Glutamatergic neuron (in vitro differentiated cells): ENCODE measurements at places on chromosomes 4 and X. TPM values are rescaled to one million over a fixed set of nuclear protein-coding genes. Genes with fewer than 3 reads are reported as not detected.

DNA sequence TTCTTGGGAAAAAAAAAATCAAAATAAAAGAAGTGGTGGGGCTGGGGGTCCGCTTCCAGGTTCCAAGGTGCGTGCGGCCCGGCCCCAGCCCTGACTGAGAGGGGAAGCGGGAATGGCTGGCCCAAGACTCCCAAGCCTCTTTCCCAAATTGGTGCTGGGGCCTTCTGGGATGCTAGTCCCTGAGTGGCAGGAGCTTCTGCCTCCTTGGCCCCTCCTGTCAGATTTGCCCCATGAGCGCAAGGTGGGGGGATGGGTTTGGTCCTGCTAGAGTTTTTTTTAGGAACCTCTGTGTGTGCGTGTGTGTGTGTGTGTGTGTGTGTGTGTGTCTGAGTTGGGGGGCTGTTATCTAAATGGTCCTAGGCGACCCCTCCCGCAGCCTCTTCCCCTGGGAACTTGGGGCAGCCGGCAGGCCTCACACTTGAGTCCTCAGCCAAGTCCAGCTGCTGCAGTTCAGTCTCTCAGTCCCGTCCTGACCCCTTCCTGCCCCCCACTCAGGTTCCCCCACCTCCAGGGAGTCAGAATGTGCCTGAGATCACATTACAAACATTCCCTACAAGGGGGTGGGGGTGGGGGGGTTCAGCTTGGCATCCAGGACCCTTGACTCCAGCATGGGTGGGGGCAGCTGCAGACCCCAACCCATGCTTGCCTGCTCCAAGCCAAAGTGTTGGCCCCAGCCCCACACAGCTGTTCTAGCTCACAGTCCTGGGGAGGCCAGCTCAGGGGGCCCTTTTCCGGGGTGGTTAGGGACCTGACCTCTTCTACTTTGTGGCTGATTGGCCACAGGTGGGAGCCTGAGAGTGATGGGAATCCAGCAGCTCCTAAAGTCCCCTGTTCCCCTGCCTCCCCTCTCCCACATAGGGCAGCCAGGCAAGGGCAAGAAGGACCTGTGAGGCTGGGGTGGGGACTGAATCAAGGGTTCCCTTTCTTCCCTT, 4.0 kb downstream of the EFNB1 start:
- DNase-seq = no peak

USP26 gene
- total RNA-seq = not detected

- no peak for DNase-seq
Measured at GRCh38 chr4:167581449-167581965, 347.2 kb upstream of the SPOCK3 start.

- no peak for DNase-seq
Measured at GRCh38 chr4:39235696-39236095, 53.4 kb downstream of the WDR19 start.

DNA sequence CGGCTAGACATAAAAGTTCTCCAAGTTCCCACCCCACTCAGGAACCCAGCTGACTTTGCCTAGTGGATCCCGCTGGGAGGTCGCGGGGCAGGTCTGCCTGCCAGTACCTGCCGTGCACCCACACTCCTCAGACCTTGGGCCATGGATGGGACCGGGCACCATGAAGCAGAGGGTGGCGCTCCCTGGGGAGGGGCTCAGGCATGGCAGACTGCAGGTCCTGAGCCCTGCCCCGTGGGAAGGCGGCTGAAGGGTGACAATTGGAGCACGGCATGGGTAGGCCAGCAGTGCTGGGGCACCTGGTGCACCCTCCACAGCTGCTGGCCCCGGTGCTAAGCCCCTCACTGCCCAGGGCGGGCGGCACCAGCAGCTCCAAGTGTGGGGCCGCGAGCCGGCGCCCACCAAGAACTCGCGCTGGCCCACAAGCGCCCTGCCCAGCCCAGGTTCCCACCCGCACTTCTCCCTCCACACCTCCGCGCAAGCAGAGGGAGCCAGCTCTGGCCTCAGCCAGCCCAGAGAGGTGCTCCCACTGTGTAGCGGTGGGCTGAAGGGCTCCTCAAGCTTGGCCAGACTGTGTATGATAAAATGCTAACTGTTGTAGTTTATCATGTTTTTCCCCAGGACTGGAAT, 63.1 kb downstream of the UGT2A2 start:
- DNase-seq = no peak

DNA sequence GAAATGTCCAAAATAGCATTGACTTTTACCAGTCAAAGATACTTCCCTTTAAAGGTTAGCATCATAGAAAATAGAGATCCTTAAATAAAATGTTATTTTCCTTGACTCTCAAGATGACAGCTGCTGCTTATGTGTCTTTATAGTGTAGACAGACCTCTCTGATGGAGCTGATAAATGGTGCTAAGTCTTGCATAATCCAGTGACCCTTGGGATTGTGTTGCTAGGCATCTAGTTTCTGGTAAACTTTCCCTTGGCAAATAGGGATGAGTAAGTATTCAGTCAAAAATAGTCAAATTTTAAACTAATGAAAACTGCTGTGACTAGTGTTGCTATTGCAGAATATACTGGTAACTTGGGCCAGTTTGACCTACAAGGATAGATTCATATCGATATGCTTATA, 53.6 kb downstream of the MBNL3 start:
- DNase-seq = no peak

DNA sequence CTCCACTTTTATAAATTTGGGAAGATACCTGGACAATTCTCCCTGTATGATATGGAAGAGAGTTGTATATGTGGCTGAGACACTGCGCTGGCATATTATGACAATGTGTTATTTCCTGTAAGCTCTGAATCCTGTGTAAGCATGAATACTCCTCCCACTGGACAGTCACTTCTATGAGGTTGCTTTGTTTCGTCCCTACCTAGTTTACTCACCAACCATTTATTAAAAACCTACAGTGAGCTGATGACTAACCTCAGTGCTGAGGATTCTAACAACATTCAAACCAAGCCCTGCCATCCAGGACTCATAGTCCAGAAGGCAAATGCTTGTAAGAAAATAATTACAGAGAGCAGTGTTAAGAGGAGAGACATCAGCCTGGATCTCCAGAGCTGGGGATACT, 1632.9 kb upstream of the TENM3 start:
- DNase-seq = no peak

STEEP1 gene
- 28.7 TPM for total RNA-seq

DNA sequence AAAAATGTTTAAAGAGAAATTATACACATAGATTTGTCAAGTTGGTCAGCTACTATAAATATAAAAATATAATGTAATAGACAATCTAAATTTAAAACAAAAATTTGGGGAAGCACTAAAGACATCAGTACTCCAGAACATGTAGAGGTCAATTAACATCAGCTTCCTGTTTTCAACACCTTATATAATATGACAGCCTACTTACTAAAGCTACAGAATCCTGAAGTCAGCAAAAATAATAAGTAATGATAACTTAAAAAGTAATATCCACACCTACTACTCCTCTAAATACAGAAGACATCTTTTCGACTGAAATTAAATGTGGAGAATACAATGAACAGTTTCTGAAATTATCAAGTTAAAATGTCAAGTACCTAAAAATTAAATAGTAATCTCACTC, 118.6 kb downstream of the LRBA start:
- DNase-seq = no peak

DNA sequence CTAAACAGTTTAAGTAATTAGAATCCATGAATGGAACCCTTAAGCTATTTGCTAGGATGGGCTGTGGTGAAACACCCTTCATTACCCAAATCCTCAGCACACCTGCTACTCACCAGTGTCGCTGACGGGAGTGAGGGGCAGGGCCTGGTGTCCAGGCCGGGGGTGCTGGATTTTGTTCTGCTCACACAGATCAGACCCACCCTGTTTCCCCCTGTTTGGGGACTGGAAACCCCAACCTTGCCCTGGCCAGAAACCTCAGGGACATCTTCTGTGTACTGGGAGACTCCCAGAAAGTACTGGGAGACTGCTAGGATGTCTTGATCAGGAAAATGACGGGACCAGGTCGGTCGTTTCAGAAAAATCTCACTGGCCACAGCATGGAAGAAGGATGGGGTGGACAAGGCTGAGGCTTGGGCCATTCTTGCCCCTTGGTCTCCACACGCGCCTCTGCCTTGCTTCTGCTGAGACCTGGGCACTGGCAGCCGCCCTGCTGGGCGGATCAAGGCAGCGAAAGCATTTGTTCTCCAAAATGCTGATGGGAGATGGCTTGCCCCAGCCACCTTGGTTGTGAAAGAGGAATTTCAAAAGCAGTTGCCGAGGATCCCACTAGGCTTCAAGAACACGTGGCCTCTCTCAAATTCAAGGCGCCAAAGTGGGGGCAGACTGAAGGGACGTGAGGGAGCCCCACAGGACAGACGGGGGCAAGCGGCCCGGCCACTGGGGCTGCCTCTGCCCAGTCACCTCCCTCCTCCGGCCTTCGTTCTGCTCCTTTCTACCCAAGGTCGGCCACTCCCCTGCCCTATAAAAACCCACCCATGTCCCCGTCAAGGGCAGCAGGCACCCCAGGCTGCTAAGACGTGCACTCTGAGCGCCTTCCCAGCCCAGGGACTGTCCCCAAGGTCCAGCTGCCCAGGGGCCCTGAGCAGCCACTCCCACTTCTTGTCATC, 23.5 kb upstream of the PDE6B start:
- DNase-seq = no peak

- no peak for DNase-seq
Measured at GRCh38 chr4:37648084-37648817, 37.9 kb downstream of the RELL1 start.

DNA sequence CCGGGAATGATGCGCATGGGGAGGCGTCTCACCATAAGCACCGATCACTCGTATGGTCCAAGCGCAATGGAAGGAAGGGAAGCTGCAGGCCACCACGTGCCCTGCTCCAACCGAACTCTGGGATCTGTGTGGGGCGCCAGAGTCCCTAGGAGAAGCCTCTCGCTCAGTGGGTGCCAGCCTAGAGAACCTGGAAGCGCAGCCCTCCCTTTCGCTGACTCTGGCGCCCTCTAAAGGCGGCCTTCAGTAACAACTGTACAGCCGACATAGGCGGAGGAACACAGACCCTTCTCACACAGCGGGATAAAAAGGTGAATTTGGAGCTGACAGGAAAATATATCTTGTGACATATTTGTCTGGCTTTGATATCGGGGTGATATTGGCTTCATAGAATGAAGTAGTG, 76.0 kb downstream of the INTS6L start:
- peak; percentile 26 for DNase-seq
